Right lung (tissue), 10 donors: ENCODE measurements at places on chromosomes 3 and 15. TPM values are rescaled to one million over a fixed set of nuclear protein-coding genes. Genes with fewer than 3 reads are reported as not detected.
A peak's percentile ranks its signal among the peaks of the same experiment; 100 is the strongest.

DNA sequence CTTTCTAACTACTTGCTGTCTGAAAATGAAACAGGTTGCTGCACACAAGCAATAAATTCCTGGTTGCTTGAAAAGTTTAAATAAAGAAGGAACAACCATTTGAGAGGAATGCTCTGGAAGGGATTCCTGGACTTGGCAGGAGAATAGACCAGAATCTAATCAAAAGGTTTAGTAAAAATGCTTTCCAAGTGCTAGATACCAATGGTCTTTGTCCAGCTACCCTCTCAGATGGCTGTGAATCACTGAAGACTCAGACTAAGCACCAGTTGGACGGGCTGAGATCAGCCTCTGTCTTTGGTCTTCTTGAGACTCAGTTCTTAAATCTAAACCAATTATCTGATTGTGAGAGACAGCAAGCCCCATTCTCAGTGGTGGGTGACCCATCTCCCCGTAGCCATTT is 27.7 kb upstream of the LPP start:
- no peak for DNase-seq

- no peak for DNase-seq
These were observed 275.7 kb upstream of the NAALADL2 start for GRCh38 chr3:174583396-174583795.

DNA sequence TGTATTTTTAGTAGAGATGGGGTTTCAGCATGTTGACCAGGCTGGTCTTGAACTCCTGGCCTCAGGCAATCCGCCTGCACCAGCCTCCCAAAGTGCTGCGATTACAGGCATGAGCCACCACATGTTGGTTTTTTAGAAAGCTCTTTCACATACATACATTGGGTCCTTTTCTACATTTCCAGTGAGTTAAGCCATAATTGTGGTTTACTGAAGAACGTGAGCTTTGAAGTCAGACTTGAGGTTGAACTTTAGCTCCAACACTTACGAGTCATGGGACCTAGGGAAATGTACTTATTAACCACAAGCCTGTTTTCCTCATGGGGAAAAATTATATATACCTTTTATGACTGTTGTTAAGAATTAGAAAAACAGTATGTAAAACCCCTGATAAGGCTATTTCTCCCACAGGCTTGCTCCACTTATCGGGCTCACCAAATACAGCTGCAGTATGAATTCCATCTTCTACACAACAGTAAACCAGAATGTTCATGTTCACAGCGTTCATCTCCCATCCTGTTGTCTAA is 39.0 kb downstream of the GPR160 start:
- DNase-seq, result no peak

GRCh38 chr3:184694716-184695115 is 17.1 kb downstream of the MAGEF1 start:
- no peak for DNase-seq

DNA sequence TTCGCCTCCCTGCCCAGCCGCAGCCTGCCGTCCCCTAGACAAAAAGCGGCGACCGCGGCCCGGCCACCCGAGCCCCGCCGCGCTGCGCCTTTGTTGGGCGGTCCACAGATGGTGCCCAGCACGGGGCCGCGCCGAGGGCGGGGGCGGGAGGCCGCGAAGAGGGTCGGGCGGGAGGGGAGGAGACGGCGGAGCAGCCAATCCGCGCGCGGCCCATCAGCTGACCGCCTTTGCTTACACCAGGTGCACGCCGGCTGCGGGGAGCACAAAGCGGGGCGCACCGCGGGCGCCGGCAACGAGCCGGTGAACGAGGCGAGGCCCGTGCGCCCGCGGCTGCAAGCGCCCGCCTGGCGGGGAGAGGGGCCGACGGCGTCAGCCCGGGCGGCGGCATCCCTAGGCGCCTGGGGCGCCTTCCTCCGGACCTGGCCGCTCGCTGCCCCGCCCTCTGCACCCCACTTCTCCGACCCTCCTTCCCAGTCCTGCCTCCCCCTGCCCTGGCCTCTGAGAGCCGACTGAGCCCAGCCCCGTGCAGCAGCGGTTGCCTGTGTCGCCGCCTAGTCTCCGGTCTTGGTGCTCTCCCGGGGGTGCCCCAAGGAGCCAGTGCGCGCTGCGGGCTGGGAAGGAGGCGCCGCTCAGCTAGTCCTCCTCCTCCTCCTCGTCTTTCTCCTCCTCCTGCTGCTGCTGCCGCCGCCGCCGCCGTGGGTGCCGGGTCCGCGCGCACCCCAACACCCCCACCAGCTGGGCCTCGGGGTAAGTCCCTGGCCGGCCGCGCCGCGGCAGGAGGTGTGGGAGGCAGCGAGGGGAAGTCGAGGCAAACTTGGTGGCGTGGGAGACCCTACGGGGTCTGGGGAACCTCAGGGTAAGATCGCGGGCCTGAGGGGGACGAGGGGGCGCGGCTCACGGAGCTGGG is at the start of gene LRRN1:
LRRN1 (plus strand) TSS at position 259 of the 907 bp plus-strand sequence. CDS start 45,211 bp downstream, outside the sequence.
- peak; percentile 77 for DNase-seq

DNA sequence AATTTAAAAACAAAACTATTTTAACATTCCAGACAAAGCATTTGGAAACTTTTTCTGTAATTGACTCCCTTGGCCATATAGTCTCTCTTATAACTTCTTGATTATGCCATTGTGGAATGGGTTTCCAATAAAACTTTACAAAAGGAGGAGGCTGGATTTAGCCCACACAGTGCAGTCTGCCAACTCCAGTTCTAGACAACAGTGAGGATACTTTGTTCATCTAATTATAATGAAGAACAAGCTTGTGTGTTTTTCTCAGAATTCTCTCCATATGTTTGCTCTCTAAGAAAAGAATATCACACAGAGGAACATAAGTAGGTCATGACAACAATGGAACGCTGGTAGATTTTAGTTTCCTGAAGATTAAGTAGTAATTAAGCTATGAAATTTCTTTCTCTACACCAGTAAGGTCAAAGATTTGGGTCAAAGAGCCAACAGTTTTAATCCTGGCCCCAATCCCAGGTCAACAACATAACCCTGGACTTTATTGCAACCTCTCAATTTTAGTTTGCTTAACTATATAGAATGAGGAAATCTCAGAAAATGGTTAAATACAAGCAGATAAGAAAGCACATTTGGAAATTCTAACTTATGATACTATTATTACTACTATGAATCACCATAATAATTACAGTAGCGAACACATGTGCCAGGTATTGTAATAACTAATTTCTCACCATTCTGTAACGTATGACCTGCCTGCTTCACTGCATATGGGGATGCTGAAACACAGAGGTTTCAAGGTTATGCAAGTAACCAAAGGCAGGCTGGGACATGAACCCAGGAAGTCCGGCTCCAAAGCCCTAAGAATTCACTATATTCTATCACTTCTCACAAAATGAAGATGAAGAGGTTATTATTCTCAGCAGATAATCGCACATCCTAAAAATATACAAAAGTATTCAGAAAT is 65.7 kb downstream of the TJP1 start:
- peak; percentile 16 for DNase-seq

DNA sequence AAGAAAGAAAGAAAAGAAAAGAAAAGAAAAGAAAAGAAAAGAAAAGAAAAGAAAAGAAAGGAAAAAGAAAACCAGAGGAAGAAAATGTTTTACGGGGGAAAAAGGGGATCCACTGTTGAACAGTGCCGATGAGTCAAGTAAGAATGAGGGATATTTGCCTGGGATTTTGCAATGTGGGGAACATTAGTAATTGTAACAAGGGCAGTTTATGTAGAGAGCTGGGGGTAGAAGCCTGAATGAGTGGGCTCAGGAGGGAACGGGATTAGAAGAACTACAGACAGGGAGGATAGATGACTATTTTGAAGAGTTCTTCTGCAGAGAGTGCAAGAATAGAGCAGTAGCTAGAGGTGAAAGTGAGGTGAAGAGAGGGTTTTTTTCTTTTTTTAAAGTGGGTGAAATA is 28.7 kb downstream of the GATM start:
- no peak for DNase-seq

DNA sequence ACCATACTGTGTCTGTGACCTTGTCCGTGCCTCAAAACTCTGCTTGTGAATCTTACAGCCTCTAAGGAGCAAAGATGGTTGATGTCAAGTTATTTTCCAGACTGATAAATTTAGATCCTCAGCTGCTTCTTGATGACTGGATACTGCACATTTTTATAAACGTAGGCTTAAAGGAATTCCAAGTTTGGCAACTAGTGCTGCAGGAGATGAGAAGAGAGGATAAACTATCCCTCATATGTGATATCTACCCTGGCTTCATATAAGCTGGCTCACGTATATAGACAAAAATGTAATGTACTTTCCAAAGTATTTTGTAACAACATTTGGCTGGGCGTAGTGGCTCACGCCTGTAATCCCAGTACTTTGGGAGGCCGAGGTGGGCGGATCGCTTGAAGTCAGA is 89.6 kb downstream of the GMPS start:
- no peak for DNase-seq

DNA sequence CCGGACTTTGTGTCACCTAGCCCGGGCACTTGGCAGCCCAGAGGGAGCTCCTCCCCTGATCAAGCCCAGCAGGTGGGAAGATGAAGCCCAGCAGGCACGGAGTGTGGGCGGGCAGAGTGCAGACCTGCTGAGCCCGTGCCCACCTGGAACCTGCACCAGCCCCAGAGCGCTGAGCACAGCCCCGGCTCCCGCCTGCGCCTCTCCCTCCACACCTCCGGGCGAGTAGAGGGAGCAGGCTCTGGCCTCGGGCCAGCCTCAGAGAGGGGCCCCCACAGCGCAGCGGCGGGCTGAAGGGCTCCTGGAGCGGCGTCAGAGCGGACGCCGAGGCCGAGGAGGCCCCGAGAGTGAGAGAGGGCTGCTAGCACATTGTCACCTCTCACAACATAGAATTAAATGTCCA is 257.7 kb downstream of the VGLL3 start:
- DNase-seq, result no peak

DNA sequence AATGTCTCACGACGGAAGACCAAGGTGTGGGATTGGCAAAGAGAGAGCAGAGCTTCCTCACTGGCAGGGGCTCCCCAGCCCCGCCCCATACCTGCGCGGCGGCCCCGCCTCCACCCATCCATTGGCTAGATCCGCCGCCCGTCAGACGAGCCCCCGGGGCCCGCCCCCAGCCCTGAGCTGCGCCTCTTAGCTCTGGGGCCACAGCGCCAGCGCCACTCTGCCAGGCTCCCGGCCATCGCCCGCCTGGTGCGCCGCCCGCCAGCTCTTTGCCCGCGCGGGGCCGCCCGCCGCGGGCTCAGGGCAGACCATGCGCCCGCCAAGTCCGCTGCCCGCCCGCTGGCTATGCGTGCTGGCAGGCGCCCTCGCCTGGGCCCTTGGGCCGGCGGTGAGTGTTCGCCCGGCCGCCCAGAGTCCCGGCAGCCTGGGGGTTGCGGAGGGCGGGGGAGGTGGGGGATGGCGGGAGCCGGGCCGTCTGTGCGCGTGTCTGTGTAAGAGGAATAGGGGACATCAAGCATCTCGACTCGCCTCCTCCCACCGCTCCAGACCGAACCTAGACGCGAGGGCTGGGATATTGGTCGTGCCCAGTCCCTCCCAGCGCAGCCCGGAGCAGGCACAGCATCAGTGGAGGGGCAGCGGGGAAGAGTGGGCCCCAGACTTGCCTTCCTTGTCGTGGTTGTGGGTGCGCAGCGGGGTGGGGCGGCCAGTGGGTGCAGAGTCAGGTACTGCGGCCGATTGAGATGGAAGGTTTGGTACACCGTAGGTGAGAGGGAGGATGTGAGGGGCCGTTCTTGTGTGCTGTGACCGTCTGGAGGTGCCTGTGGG is at the start of gene VIPR1:
VIPR1 (plus strand) TSS at position 215 of the 822 bp plus-strand sequence; CDS start at position 308, 93 bp downstream.
- DNase-seq, result peak; percentile 56

DNA sequence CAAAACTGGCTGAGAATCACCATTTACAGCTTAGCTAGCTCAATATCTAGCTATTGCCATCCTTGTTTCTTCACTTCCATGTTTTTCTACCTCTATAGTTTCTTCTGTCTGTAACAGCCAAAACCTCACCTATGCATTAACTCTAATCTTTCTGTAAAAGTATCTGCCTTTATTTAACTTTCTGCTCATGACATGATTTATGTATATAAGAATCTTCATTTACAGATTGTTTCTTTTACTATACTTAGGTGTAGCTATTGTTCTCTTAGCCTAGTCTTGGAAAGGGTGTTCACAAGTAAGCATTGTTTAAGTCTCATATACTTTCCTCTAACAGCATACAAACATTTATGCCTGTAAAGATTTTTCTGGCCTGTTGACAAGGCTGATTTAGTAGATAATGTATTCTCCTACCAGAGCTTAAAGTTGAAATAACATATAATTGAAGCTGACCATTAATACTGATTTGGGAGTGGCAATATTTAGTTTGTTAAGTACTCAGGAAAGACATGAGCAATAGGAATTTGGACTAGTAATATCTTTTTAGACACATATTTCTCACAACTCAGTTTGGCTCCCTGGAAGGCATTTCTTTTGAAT is 9.4 kb downstream of the FILIP1L start:
- no peak for DNase-seq

GRCh38 chr3:187237741-187238140 is 40.5 kb downstream of the RTP1 start:
- DNase-seq, result no peak

DNA sequence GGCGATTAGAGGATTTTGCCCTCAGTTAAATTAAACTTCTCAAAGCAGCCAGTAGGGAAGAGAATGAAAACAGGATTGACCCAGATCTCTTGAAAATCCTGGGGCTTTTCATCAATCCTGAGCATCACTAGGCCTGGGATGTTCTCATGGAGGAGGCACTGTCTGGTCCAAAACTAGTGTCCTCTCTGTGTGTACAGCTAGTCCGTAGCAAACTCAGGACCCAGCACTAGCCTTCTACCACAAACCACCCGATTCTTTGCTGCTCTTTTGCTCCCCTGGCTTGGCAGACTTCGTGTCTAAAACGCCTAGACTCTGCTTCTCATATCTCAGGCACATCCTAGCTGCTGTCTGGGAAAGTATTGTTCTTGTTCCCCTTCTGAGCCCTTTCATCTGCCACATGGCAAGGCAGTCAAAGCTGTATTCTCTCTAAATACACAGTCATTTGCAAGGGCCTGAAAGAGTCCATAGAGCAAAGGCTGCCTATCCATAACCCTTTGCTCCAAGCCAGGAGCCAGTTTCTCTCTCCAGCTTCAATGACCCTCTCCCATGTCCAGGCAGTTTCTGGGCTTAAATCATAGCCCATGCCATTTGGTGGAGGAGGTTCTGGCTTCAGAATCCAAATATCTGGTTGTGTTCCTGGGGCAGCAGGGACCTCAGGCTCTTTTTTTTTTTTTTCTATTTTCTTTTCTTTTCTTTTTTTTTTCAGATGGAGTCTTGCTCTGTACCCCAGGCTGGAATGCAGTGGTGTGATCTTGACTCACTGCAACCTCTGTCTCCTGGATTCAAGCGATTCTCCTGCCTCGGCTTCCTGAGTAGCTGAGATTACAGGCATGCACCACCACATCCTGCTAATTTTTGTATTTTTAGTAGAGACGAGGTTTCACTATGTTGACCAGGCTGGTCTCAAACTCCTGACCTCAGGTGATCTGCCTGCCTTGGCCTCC is 52.4 kb downstream of the CDC25A start:
- DNase-seq, result no peak

GRCh38 chr3:159830523-159831154 is 158.0 kb upstream of the IL12A start:
- DNase-seq, result no peak

The FAIM gene
- polyA plus RNA-seq, result 35.4 TPM

The GABRB3 gene
- polyA plus RNA-seq, result 1.8 TPM

The ADAMTSL3 gene
- polyA plus RNA-seq, result 25.2 TPM

The FAM219B gene
- polyA plus RNA-seq, result 60.3 TPM

The ABI3BP gene
- polyA plus RNA-seq, result 117 TPM

The ASB14 gene
- 1.7 TPM for polyA plus RNA-seq
